Stimulated activated CD8-positive, alpha-beta memory T cell treated with anti-CD3 and anti-CD28 coated beads, Interleukin-15, amount 100 ng/mL, for 24 hours (primary cell): ENCODE measurements at places on chromosomes 2 and 18.

DNA sequence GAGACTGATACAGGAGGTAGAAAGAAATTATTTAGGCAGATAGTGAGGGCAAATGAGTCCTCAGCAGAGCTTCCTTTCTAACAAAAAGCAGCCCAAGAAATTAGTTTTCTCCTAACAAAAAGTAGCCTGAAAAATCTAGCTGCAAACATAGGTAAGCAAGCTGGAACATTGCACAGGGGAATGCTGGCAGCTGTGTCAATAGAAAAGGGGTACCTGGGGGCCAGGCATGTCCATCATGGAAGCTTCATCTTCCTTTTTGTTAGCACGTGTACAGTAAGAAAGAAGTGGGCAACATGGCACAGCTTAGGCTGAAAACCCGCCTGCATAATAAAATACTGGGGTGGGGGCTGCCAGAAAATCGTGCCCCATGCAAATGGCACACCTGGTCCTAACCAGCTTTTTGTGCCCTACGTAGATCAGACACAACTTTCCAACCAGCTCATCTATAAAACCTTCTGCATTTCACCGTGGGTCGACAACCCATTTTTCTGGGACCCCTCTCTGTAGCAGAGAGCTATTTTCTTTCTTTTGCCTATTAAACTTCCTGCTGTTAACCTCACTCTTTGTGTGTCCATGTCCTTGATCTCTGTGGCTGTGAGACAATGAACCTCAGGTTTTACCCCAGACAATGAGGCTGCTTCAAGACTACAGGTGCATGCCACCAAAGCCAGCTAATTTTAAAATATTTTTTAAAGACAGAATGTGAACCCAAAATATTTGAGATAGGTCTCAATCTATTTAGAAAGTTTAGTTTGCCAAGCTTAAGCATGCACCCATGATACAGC is 6.6 kb upstream of the MTHFD2 start:
- no peak for DNase-seq

GRCh38 chr2:6780765-6781274 is 84.9 kb downstream of the CMPK2 start:
- DNase-seq, result no peak

- DNase-seq, result no peak
Observed at GRCh38 chr2:96207774-96208142, 869 bp downstream of the STARD7 start.

- DNase-seq, result no peak
Observed at GRCh38 chr2:173124441-173124840, 48.8 kb downstream of the MAP3K20 start.

DNA sequence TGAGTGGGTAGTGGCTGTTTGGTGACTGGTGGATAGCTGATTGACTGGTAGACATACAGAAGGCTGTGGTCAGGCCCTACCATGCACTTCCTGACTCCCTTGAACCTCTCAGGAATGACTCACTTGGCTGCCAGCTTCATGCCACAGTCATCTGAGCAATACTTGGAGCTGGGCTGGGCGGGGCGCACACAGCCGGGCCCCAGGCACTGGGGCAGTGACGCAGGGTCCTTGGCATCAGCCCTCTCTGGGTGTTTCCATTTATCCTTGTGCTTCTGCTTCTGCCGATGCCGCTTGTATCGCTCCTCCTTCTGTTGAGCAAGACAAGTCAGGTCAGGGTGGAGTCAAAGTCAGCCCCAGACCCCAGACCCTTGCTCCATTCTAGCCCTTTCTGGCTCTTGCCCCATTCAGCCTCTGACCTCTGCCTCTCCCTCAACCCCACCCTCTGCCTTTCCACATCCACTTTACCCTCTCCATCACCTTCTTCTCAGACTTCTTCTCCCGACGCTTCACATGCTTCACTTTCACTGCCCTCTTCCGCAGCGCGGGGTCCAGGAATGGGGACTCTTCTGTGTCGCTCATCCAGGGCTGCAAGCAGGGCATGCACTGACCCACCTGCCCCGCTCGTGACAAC is 3.0 kb upstream of the MBD1 start:
- DNase-seq, result no peak

GRCh38 chr2:234544659-234545611 is 48.1 kb upstream of the ARL4C start:
- DNase-seq, result peak; percentile 59

GRCh38 chr18:55840601-55841170 is 252.7 kb upstream of the TCF4 start:
- no peak for DNase-seq

DNA sequence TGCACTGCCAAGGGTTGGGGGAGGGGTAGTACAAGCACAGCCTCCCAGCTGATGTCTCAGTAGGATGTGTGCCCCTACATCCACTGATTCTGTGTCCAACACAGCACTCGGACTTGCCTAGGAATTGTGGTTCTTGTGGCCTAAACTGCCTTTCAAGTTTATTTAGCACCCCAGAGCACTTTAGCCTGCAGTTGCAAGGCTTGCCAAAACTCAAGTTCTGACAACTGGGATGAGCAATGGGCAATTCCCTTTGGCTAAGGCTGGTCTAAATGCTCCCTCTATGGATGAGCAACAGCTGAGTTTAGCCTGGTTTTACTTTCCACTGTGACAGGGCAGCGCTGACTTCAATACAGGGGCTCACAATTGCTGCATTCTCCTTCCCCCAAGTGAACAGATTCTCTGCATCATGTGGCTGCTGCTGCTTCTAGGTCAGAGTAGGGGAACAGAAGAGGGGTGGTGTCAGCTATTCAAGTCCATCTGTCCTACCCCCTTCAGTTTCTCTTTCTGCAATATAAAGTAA is 471.5 kb downstream of the PIK3C3 start:
- DNase-seq, result no peak

- DNase-seq, result no peak
Observed at GRCh38 chr2:70668911-70669310, 99.1 kb downstream of the ADD2 start.

GRCh38 chr2:138023976-138024375 is 59.7 kb downstream of the HNMT start:
- DNase-seq, result no peak

GRCh38 chr18:23386317-23386716 is 66.8 kb upstream of the RIOK3 start:
- no peak for DNase-seq

- DNase-seq, result no peak
Observed at GRCh38 chr2:181745796-181746540, 65.7 kb upstream of the NEUROD1 start.

DNA sequence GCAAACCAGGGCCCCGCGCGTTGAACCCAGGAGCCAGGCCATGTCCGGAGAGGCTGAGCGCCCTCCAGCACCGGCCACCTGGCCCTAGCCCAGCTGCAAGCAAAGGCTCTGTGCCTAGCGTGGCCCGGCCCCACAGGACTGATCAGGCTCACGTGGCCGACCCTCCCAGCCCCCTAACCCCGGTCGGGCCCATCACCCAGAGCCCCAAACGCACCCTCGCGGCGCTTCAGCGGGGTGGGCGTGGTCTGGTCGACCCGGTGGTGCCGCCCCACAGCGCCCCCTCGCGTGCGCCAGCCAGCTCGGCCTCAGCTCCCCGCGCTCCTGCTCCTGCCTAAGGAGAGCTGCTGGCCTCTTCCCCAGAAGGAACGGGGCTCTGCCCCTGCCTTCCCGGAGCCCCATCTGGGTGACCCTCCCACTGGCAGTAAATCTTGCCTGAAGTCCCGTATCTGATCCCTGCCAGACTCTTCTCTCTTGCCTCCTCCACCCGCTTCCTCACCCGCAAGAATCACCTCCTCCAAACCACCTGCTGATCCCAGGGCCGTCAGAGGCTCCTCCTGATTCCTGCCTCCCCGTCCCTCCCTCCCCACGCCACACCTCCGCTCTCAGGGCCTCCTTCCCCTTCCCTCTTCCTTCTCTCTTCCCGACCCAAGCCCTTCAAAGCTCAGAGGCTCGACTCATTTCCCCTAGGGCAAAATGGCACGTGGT is 12.3 kb upstream of the TEX51 start:
- peak; percentile 23 for DNase-seq

GRCh38 chr2:234730066-234730640 is 221.7 kb upstream of the SH3BP4 start:
- no peak for DNase-seq

- no peak for DNase-seq
Observed at GRCh38 chr2:220090050-220090449, 462.6 kb downstream of the SLC4A3 start.

DNA sequence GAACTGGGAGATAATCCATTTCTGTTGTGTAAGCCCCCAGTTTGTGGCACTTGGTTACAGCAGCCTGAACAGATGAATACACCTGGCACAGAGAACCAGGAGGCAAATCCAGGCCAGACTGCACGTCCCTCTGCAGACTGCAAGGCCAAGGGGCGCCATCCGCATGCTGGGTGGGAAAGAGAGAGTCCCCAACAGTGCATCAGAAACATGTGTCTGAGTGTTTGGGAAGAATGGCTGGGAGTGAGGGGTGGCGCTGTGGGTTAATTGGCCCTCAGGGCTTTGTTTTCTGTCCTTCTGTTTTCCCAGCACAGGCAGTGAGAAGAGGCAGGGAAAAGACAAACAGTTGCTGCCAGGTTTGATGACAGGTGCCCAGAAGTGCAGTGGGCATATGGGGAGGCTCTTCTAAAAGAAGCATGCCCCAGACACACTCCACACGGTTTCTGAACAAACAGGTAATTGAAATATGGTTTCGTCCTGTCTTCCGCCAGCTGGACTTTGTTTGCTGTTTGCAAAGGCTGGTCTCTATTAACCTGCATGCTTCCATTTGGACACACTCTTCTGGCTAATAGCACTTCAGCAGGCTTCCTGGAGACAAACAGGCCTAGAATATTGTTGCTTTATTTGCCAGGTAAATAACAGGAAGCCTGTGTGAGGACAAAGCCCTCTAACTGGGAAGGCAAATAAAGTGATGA is 43.4 kb upstream of the SEC11C start:
- no peak for DNase-seq

DNA sequence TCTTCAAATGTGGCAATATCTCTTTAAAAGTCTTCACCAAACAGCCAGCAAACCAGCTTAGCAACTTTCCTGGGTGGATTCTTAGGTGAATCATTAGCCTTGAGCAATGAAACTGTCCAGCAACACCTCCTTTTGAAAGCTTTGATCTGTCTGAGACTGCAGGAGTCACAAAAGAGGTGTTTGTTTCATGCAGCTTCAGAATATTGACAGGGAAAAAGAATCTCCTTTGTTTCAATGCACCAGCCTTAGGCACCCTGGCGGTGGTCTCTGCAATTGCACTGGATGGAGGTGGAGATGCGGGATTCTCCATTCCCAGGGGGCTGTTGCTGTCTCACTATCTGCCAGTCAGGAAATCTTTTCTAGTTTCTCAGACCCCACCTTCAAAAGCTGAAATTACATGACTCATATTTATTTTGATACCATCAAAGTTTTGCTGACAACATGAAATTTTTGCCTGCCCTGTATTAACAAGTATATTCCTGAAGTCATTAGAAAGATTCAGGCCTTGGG is 76.0 kb upstream of the DSG1 start:
- no peak for DNase-seq

GRCh38 chr2:180255981-180256380 is 248.9 kb upstream of the CWC22 start:
- DNase-seq, result no peak

DNA sequence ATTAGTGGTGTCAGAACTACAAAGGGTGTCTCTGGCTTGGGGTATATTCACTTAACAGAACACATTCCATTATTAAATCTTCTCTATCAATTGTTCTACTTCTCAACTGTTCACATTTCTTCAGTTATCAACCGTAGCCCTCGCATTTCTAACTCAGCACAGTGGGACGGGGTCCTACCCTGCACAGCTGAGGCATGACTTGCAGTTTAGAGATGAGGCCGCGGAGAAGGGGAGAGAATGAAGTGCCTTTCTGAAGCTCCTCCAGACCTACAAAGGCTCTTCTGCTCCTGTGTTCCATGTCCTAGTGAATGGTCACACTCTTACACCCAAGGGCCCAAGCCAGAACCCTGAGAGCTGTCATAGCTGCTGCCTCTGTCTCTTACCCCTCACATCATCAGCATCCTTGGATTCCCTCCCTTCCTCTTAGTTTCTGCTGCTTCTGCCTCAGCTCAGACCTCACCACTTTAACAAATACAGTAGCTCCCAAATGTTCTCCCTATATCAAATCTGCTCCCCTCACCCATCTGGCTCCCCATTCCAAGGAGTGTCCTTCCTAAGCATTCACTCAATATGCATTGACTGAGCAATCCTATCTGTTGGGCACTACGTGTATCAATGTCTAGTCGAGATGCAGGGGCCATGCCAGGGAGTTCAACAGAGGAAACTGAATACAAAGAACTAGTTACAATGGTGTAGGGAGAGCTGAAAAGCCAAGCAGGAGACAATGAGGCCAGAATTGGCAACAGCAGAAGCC is 34.3 kb upstream of the MRPL19 start:
- DNase-seq, result no peak

- no peak for DNase-seq
Observed at GRCh38 chr18:52093171-52093570, 246.8 kb upstream of the DCC start.

- DNase-seq, result no peak
Observed at GRCh38 chr2:200677721-200678532, 92.1 kb downstream of the AOX1 start.
